Liver (tissue), 10 donors: ENCODE measurements at places on chromosomes 5 and 9. TPM values are rescaled to one million over a fixed set of nuclear protein-coding genes. Genes with fewer than 3 reads are reported as not detected.

SLC30A5 gene
- 28.9 TPM for total RNA-seq

CYLC2 gene
- not detected for total RNA-seq

C5 gene
- total RNA-seq: 456 TPM

NFX1 gene
- 14.1 TPM for total RNA-seq

PCA3 gene
- total RNA-seq: 0.33 TPM

SLCO4C1 gene
- total RNA-seq: 4.3 TPM

FIBCD1 gene
- total RNA-seq: not detected

CCDC192 gene
- not detected for total RNA-seq

DBH gene
- 2.4 TPM for total RNA-seq

SLC46A2 gene
- total RNA-seq: not detected

FAT2 gene
- under 0.01 TPM for total RNA-seq

PCDHA10 gene
- under 0.01 TPM for total RNA-seq

IRGM gene
- 0.08 TPM for total RNA-seq

HMMR gene
- 48.5 TPM for total RNA-seq

GRAMD2B gene
- 24.1 TPM for total RNA-seq

ZNF366 gene
- total RNA-seq: 1.0 TPM

AJM1 gene
- total RNA-seq: 0.56 TPM

PCDHA12 gene
- total RNA-seq: not detected

IL5 gene
- not detected for total RNA-seq

CDC23 gene
- total RNA-seq: 15.7 TPM

SPINK4 gene
- 0.70 TPM for total RNA-seq
